ENCODE measurements at places on chromosomes 4 and X. TPM values are rescaled to one million over a fixed set of nuclear protein-coding genes. Genes with fewer than 3 reads are reported as not detected.

The ZNF81 gene
- polyA plus RNA-seq = 8.9 TPM

The GRK4 gene
- 14.0 TPM for polyA plus RNA-seq

The PPP4R3C gene
- polyA plus RNA-seq = not detected

The HSFX2 gene
- 1.0 TPM for polyA plus RNA-seq

The TMEM144 gene
- polyA plus RNA-seq = 7.8 TPM

The ZAR1 gene
- not detected for polyA plus RNA-seq

The F9 gene
- not detected for polyA plus RNA-seq

The NOX1 gene
- polyA plus RNA-seq = 0.93 TPM

The SUPT20HL1 gene
- polyA plus RNA-seq = not detected

The HTN1 gene
- polyA plus RNA-seq = 0.07 TPM

The BRS3 gene
- 0.12 TPM for polyA plus RNA-seq

The LPAR4 gene
- polyA plus RNA-seq = 18.4 TPM

The PRDM5 gene
- polyA plus RNA-seq = 23.6 TPM

The LRIT3 gene
- 1.4 TPM for polyA plus RNA-seq

The NXF2 gene
- polyA plus RNA-seq = 0.71 TPM

The SORBS2 gene
- 76.6 TPM for polyA plus RNA-seq

The RAB40AL gene
- polyA plus RNA-seq = 0.15 TPM

The EDNRA gene
- 88.5 TPM for polyA plus RNA-seq

The WAS gene
- 2.6 TPM for polyA plus RNA-seq

The FGA gene
- polyA plus RNA-seq = 0.12 TPM

All from left kidney (tissue), 8 donors.